ENCODE measurements at places on chromosomes 13 and 19.

- no peaks in the 10 kb centered on the region for H3K36me3 ChIP-seq
- DNase-seq, result no peak
- H3K4me1 ChIP-seq, result peaks cover 15% of the 10 kb centered on the region
- no peak overlapping the region for H3K4me3 ChIP-seq
These were observed 3.8 kb downstream of the BST2 start for GRCh38 chr19:17401628-17402027.

- no peaks in the 10 kb centered on the region for H3K27me3 ChIP-seq
- H3K4me1 ChIP-seq, result peaks cover 4% of the 10 kb centered on the region
- H3K4me3 ChIP-seq, result no peak overlapping the region
- H3K36me3 ChIP-seq, result peaks cover 31% of the 10 kb centered on the region
These were observed 7.4 kb downstream of the MICOS13 start for GRCh38 chr19:5672708-5673459.

DNA sequence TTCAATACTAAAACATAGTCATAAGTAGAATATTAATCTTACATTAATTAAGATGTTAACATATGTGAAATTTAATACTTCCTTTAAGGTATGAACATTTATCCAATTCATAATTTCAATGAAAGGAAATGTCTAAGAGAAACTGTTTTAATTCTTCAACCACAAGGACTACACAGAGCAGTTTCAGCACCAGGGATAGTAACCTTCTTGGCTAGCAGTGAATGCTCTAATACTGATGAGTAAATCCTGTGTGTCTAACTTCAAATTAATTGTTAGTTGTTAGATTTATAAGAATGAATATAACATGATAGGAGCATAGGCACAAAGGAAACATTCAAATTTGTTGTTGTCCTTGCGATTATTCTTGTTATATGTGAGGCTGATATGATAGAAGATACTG, 15.6 kb upstream of the NBEA start:
- H3K36me3 ChIP-seq, result no peaks in the 10 kb centered on the region
- peak; percentile 56 for DNase-seq
- H3K4me1 ChIP-seq, result no peaks in the 10 kb centered on the region
- H3K27ac ChIP-seq, result no peak overlapping the region

GRCh38 chr13:20156702-20157101, 4.2 kb downstream of the GJA3 start:
- peaks cover 26% of the 10 kb centered on the region for H3K27me3 ChIP-seq
- H3K27ac ChIP-seq, result no peak overlapping the region
- H3K4me3 ChIP-seq, result no peak overlapping the region
- peaks cover 14% of the 10 kb centered on the region for H3K4me1 ChIP-seq

- no peak overlapping the region for H3K27ac ChIP-seq
- H3K36me3 ChIP-seq, result no peaks in the 10 kb centered on the region
- H3K27me3 ChIP-seq, result peaks cover 49% of the 10 kb centered on the region
These were observed 14.1 kb downstream of the NOVA2 start for GRCh38 chr19:45959517-45960025.

DNA sequence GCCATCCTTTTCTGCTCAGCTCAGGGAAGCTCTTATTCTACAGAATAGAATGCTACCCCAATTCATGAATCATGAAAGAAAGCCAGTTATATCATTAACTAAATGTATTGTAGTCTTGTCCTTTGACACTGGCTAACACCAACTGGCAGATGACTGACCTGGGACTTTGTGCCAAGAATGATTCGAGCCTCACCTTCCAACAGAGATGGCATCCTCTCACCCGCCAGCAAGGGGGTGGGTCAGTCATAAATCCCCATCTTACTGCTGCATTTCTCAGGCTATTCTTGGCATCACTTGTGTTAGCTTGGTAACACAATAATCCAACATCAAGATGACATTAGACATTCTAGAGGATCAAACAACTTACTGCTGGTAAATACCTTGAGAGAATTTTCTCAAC, 1239.8 kb upstream of the MIR17HG start:
- H3K4me1 ChIP-seq, result peaks cover 2% of the 10 kb centered on the region
- H3K27ac ChIP-seq, result no peak overlapping the region
- H3K4me3 ChIP-seq, result no peak overlapping the region
- H3K36me3 ChIP-seq, result no peaks in the 10 kb centered on the region
- no peak for DNase-seq

DNA sequence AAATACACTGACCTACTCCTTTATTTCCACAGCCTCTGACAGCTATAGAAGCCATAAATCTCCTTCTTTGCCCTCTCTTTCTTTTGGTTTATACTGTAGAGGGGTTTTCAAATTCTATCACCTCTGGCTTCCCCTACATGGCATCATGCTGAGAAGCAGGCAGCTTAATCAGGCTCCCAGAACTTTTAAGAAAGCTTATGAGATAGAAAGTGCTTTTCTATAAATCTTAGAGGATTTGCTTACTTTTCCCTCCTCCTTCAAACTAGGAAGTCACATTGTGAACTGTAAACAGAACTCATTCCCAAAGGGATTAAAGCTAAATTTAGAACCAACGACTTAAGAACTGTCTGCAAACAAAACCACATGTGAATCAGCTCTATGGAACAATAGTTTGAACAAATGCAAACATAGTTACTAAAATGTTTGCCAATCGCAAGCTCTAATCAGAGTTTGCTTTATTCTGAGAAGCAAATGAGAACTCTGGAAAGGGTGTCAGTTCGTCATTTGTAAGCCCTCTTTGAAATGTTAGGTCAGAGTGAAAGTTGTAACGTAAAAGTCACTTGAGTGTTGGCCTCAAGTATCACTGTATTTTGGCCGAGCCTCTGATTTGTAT, 344.1 kb downstream of the RFC3 start:
- H3K36me3 ChIP-seq, result no peaks in the 10 kb centered on the region
- H3K27me3 ChIP-seq, result no peaks in the 10 kb centered on the region
- peaks cover 2% of the 10 kb centered on the region for H3K4me1 ChIP-seq
- peak overlapping the region; percentile 82 for H3K27ac ChIP-seq

GRCh38 chr13:48317511-48318376, 14.2 kb downstream of the RB1 start:
- H3K4me1 ChIP-seq, result no peaks in the 10 kb centered on the region
- H3K27me3 ChIP-seq, result no peaks in the 10 kb centered on the region
- H3K36me3 ChIP-seq, result peaks cover 48% of the 10 kb centered on the region
- H3K4me3 ChIP-seq, result peak overlapping the region; percentile 55
- no peak overlapping the region for H3K27ac ChIP-seq

DNA sequence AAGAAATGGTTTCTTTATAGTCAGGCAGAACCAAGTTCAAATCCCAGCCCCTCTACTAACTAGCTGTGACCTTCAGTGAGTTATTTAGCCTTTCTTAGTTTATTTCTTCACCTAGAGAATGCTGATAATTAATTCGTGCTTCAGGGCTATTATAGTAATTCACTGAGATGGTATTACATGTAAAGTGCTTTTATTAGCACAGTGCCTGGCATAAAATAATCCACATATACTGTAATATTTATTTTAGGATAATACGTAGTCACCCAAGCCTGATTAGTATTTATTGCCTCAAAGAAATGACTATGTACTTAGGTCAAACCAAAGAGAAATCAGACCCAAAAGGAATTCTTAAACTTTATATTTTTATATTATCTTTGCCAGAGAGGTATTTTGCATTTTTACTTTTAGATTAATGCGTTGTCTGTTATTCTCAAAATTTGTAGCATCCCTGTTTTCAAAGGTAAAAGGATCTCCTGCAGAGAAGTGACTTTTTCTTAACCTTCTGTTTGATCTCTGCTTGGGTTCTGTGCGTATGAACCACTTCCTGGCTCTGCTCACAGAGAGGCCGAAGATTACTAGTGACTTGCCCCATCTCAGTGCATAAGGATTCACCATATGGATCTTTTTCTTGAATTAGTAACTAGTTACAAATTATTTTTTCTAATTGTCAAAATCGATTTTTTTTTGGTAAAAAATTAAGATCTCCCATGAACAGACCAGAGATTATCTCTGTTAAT, 19.7 kb downstream of the UBAC2 start:
- no peak overlapping the region for H3K4me3 ChIP-seq
- no peaks in the 10 kb centered on the region for H3K27me3 ChIP-seq

GRCh38 chr13:62678039-62678438, 1262.4 kb upstream of the PCDH20 start:
- no peaks in the 10 kb centered on the region for H3K36me3 ChIP-seq
- no peaks in the 10 kb centered on the region for H3K4me1 ChIP-seq
- H3K27ac ChIP-seq, result no peak overlapping the region
- H3K27me3 ChIP-seq, result no peaks in the 10 kb centered on the region
- no peak for DNase-seq

DNA sequence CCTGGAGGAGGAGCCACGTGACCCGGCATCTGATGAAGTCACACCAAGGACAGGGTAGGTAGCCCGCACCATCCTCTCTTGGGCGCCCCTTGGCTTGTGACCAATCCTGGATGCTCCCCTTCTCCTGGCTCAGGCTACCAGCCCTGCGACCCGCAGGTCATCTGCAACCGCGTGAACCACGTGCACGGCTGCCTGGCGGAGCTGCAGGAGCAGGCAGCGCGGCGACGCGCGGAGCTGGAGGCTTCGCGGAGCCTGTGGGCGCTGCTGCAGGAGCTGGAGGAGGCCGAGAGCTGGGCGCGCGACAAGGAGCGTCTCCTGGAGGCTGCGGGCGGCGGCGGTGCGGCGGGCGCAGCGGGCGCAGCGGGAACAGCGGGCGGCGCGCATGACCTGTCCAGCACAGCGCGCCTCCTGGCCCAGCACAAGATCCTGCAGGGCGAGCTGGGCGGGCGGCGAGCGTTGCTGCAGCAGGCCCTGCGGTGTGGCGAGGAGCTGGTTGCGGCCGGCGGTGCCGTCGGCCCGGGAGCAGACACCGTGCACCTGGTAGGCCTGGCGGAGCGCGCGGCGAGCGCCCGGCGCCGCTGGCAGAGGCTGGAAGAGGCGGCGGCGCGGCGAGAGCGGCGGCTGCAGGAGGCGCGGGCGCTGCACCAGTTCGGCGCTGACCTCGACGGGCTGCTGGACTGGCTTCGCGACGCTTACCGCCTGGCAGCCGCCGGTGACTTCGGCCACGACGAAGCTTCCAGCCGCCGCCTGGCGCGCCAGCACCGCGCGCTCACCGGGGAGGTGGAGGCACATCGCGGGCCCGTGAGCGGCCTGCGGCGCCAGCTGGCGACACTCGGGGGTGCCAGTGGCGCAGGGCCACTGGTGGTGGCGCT, 45.9 kb downstream of the SPTBN4 start:
- peak; percentile 8 for DNase-seq
- peaks cover 12% of the 10 kb centered on the region for H3K4me1 ChIP-seq
- H3K27me3 ChIP-seq, result peaks cover 42% of the 10 kb centered on the region

DNA sequence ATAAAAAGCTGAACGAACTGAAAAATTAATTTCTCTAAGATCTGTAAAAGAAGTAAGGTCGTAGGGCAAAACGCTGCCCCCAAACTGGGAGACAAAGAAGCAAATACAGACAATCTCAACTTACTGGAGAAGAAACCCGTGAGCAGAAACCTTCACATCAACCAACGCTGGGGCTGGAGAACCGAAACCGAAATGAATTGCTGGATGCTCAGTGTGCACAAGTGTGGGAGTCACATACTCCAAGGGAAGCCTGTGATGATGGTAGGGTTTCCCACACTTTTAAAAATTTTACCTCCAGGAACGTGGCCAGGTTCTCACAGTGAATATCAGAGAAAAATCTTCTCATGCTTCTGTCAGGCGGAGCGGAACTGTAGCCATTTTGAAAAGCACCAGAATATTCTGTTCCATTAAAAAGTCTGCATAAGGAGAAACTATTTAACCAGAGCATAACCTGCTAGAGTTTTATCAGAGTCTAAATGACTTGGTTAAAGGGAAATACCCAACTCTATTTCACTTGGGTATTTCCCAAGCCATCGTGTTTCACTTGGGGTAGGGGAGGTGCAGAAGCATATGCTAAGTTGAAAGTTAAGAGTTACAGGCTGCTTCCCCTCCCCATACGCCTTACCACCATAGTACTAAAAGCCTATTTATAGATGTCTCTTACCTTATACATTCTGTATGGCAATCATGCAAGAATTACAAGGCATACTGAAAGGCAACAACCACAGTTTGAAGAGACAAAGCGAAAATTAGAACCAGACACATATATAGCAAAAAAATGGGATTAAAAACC, 110.5 kb upstream of the SLITRK1 start:
- H3K4me1 ChIP-seq, result no peaks in the 10 kb centered on the region
- H3K27me3 ChIP-seq, result no peaks in the 10 kb centered on the region
- no peak overlapping the region for H3K4me3 ChIP-seq
- no peak for DNase-seq

DNA sequence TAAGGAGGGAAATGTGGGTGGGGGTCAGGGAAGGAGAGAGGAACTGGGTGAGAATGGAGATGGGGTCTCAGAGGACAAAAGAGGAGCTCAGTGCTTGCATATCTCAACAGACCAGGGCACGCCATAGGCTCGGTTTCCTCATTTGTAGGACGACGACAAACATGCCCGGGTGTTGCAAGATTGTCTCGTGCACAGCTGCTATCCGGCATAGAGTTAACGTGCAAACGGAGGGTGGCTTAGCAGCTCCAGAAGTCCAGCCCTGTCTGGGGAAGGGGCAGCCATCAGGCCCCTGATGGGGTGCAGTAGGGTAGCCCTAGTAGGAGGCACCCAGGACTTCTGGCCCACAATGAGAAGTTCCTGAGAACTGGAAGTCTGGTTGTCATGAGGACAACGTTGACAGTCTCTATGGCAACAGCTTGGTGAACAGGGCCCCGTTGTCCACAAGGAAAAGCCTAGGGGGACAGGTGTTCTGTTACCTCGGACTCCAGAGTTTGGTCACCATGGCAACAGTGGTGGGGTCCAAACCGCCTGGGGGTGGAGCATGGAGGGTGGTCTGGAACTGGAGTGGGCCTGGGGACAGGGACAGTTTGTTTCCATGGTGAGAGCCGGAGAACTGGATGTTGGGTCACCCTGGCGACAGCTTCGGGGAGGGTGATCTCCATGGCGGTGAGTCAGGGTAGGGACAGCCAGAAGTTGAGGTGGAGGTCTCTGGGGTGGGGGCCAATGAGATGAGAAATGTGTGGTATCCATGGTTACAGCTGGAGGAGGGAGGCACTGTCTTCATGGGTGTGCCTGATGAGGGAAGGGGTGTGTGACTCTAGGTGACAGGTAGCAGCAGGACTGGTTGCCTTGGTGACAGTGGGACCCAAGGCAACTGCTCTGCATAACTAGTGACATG, 16.8 kb downstream of the TM6SF2 start:
- no peak for DNase-seq
- peaks cover 63% of the 10 kb centered on the region for H3K27me3 ChIP-seq
- no peaks in the 10 kb centered on the region for H3K36me3 ChIP-seq
- H3K4me1 ChIP-seq, result peaks cover 5% of the 10 kb centered on the region
- H3K27ac ChIP-seq, result no peak overlapping the region

- H3K27ac ChIP-seq, result peak overlapping the region; percentile 15
- H3K27me3 ChIP-seq, result no peaks in the 10 kb centered on the region
- peak; percentile 74 for DNase-seq
- no peaks in the 10 kb centered on the region for H3K36me3 ChIP-seq
- no peak overlapping the region for H3K4me3 ChIP-seq
These were observed 11.1 kb upstream of the SHISA2 start for GRCh38 chr13:26062853-26063444.

GRCh38 chr19:46513461-46514236, 18.0 kb upstream of the PNMA8B start:
- H3K4me1 ChIP-seq, result peaks cover 6% of the 10 kb centered on the region
- no peak overlapping the region for H3K27ac ChIP-seq
- H3K27me3 ChIP-seq, result peaks cover 3% of the 10 kb centered on the region
- DNase-seq, result peak; percentile 78
